ENCODE measurements at places on chromosomes 1 and 21.

- ATAC-seq: no peak
Observed at GRCh38 chr1:35763201-35763600, 6.6 kb downstream of the CLSPN start.

- ATAC-seq: no peak
Observed at GRCh38 chr1:101241485-101242225, 4.8 kb downstream of the S1PR1 start.

- ATAC-seq: peak; percentile 67
Observed at GRCh38 chr1:74767490-74767889, 34.5 kb downstream of the TYW3 start.

GRCh38 chr21:34580181-34580700 lies 34.7 kb downstream of the RCAN1 start:
- no peak for ATAC-seq

DNA sequence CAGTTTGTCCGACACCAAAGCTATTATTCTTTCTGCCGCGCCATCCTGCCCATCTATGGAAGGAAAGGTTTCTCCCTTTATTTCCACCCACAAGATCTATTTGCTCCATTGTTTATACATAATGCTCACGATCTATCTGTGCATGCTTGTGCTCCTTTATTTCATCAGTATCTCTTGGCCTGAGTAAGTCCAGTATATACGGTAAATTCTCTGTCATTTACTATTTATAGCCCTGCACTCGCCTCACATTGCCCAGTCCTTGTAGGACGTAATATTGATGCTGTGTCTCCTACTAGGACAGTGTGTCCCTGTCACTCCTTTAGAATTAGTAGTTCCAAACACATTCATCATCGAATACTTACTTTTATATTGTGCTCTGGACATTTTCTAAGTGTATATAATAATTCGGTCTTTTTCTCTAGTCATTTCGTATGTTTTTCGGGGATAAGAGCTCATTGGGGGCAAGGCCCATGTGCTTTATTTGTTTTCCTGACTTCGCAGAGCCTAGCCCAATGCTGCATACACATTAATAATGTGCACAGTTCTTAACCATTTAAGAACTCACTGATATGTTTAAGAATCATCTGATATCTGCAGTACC lies 3.1 kb upstream of the NID1 start:
- no peak for ATAC-seq

DNA sequence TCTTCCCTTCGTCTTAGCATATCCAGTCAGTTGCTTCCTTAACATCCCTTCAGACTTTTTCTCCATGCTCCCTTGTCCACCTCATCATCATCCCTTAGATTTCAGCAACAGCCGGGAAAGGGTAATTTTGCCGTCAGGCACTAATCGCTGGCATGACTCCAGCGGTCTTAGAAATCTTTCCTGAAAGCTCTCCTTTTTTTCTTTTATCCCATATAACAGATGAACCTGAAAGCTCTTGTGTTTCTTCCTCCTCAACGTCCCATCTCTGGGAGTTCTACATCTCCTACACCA lies 10.4 kb upstream of the BOLA1 start:
- no peak for ATAC-seq
